WTC11 (cell line): ENCODE measurements at places on chromosomes 1 and 21.

- DNase-seq = no peak
These were observed 14.1 kb upstream of the ACTL8 start for GRCh38 chr1:17741052-17741451.

GRCh38 chr21:31443736-31444521, 99.9 kb upstream of the TIAM1 start:
- no peak for DNase-seq

DNA sequence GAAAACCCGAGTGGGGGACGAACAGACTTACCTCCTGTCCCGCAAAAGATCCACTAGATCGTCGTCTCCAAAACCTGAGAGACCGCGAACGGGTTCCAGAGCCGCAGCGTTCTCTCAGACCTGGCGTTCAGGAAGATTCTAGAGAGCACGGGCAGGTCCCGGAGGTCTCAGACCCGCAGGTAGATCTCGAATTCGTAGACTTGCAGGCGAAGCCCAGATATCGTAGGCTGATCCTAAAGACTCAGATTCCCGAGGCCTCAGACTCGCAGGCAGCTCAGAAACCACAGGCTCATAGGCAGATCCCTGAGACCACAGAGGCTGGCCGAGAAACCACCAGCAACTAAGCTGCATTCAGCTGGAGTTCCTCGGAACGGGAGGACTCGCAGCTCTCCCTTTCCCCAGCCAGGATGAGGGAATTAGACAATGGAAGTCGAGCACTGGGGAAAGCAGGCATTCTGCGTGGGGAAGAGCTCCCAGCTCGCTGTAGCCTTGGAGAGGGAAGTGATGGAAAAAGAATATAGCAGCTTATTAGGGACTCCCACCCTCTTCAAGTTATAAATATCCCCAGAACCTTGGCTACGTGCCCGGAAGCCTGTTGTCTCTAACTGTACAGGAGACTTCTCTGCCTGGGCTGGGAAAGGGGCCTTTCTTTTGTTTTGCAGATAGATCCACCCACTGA, at the start of gene ZNF436:
Gene ZNF436, minus strand, starts transcription at position 502 of the 679 bp plus-strand sequence. CDS start 1,831 bp downstream, outside the sequence.
- DNase-seq = no peak

DNA sequence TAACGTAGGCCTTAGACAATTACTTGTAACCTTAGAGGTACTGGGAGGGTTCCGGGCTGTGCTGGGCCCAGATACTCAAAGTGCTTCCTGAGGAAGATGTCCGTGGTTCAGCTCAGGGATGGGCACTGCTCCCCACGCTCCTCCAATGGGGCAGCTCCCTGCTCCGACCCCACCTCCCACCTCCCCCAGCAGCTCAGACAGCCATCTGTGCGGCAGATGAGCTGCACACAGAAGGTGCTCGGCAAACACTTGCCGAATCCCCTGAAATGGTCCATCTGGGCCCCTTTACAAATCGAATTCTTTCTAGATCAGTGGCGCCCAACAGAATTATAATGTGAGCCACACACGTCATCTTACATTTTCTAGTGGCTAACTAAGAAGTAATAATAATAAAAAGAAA, 242.4 kb upstream of the RAB4A start:
- no peak for DNase-seq

DNA sequence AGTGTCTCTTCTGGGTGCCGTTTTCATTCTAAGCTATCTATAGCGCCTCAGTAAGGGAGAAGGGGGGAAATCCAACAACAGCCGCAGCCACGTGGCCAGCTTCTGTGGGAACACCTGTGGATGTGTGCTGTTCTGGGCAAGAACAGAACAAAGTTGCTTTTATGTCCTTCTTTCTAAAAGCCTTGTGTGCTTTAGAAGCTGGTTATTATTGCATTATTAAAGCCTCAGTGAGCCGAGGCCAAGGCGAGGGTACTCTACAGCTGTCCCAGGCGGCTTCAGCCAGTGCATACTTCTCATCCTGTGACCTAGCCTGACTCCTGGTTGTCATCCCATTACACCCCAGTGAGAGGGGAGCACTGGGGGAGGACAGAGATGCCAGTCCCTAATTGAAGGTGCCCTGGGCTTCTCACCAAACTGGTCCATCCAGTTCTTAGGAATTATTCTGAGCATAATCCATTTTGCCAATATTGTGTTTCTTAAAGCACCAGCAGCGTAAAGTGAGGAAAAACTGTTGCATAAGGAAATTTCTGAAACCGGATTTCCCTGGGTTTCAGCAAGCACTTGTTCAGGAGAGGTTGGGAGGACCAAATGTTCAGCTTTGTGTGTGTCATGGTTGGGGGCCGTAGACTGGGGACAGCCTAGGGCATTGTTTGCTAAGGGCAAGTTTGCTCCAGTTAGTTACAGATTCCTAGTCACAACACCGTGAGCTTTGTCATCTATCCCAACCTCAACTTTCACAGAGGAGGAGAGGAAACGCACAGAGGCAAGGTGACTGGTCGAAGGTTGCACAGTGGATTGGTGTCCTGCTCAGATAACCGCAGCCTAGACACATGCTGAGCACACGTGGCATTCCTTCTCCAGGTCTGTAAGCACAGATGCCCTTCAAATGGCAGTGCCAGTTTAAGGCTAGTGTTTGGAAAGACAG, 61.0 kb upstream of the ATP1A1 start:
- no peak for DNase-seq

- DNase-seq = no peak
These were observed 130.4 kb downstream of the RERE start for GRCh38 chr1:8687039-8687438.

DNA sequence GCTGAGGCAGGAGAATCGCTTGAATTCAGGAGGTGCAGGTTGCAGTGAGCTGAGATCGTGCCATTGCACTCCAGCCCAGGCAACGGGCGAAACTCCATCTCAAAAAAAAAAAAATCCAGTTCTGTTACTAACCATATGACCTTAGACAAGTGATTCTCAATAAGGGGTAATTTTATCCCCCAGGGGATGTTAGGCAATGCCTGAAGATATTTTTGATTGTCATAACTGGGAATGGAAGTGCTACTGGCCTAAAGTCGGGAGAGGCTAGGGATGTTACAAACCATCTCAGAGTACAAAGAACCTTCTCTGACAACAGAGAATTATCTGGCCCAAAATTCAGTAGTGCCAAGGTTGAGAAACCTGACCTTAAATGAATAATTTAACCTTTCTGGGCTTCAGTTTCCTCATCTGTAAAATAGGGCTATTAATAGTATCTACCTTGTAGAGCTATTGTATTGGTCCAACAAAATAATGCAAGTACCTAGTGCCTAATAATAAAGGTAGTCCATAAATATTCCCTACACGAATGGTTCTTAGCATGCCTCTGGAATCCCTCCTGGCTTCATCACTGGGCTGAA, 5.8 kb upstream of the LMNA start:
- DNase-seq = no peak

GRCh38 chr1:29777522-29777921, 541.2 kb downstream of the PTPRU start:
- no peak for DNase-seq

GRCh38 chr1:59295618-59296017, 1.3 kb upstream of the FGGY start:
- no peak for DNase-seq

- no peak for DNase-seq
These were observed 11.9 kb upstream of the PKNOX1 start for GRCh38 chr21:42962380-42963007.

DNA sequence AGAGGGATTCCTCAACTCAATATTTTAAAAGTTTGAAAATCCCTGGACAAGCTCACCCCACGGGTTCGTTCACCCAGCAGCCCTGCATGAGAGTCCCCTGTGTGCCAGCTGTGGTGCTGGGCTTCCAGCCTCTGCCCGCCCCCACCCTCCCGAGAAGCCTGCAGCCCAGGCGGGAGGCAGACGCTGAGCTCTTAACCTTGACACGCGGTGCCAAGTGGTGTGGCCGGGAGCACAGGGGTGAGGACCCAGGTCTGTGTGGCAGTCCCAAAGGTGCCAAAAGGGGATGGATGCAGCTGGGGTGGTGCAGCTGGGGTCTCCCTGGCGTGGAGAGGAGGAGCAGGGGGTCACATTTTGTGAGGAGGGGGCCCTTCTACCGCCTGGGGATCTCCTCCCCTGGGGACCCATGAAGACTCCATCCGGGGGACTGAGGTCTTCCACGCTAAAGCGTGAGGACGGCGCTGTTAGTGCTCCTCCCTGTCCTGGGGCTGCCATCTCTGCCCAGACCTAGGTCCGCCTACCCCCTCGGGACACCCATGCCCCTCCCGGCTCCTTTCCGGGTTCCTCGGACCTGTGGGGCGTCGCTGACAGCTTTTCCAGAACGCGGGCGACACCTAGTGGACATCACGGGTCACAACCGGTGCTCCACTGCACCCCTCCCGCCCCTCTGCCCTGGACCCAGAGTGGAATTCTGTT, 12.9 kb downstream of the PLA2G2F start:
- peak; percentile 90 for DNase-seq

- DNase-seq = no peak
These were observed 11.9 kb downstream of the XKR8 start for GRCh38 chr1:27971674-27972073.
